GM04503 (cell line): ENCODE measurements at places on chromosomes 11 and 22.

GRCh38 chr22:42528591-42529307, 9.2 kb upstream of the RRP7A start:
- no peak for DNase-seq

DNA sequence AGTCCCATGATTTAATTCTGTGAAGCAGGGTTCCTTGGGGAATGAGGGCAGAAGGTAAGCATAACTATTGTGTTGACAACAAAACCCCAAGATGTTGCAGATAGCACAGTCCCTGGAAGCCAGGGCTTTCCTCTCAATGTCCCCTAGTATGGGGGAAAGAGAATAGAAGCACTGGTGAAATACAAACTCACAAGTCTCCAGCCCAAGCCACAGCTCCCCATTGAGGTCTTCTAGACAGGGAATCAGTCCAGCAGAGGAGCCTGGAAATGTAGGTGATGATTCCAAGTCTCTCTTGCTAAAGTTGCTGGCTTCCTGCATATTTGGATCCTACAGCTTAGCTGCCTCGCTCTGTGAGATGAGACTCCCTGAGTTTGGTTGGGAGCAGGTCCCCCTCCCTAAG, 31.7 kb upstream of the DRD2 start:
- DNase-seq: no peak

DNA sequence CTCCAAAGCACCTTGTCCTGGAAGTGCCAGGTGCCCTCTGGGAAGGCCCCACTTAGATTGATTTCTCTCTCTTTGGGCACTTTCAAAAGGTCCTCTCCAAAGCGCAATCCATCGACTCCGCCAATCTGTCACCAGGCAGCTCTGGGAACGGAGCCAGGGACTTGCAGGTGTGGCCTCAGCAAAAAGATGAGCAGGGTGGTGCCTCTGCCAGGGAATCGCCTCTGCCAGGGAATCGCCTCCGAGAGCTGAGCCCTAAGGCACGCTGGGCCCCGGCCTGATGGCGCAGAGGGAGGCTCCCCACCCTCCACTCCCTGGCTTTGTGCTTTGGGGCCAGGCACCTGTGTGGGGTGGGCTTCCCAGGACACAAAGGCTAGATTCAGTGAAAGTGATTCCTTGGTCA, 1391.3 kb downstream of the TBC1D22A start:
- DNase-seq: no peak

DNA sequence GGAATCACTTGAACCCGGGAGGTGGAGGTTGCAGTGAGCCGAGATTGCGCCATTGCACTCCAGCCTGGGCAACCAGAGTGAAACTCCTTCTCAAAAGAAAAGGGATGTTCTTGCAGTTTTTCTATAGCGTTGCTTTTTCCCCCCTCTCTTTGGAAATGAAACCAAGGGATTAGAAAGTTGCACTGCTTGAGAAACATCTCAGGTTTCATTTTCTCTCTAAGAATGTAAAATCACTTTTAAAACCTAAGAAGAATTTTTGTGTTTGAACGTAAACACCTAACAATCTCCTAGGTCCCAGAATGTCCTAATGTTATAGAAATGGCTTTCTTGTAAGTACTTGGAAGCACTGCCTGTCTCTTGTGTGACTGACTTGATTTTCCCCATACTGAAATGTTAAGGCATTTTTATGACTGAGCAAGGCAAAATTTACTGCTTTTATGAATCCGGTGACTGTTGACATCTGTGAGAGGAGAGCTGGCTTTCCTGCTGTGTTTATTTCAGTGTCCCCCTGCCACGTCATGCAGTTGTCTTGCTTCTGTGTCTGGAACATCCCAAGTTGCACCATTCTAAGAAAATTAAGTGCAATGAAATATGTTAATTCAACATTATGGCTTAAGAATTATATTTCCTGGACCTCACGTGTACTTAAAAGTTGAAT, 37.7 kb downstream of the NF2 start:
- peak; percentile 80 for DNase-seq

DNA sequence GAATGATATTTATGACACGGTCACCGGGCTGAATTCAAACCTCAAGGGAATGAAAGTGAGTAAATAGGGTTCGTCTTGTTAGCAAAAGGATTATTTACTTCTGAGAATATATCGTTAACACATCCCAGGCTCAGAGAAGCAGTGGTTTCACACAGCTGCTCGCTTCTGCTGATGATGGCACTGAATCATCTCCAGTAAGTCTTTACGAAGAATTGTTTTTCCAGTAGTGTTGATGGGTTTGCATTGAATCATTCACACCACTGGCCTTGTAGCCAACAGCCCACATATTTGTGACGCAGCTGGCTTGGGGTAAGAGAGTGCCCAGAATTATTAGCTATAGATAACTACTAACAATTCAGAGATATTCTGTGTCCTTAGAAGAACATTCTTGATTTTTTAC, 236.3 kb downstream of the CADM1 start:
- no peak for DNase-seq

DNA sequence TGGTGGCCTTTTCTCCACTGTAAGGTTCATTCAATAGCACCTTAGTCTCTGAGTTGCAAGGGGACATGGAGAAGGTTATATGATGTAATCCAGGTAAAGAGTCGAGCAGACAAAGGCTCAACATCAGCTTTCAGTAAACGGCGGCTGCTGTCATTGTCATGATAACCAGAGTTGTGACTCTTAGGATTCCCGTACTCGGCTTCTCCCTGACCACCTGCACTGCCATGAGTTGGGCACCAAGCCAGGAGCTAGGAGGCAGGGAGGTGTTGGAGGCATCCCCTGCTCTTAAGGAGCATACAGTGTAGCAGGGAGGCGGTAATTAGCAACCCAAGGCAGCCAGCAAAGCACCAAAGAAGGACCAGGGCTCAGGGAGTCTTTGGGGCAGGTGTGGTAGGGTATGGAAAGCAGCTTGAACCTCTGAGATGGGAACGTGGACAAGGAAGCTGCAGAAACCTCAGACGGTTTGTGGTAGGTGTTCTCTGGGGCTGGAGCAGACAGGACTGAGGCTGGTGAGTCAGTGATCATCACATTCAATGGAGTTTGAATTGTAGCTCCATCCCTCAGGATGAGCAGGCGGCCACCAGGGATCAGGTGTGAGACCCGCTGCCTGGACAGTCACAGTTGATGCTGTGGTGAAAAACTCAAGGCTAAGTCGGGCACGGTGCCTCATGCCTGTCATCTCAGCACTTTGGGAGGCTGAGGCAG, 31.7 kb downstream of the LIF start:
- DNase-seq: no peak

DNA sequence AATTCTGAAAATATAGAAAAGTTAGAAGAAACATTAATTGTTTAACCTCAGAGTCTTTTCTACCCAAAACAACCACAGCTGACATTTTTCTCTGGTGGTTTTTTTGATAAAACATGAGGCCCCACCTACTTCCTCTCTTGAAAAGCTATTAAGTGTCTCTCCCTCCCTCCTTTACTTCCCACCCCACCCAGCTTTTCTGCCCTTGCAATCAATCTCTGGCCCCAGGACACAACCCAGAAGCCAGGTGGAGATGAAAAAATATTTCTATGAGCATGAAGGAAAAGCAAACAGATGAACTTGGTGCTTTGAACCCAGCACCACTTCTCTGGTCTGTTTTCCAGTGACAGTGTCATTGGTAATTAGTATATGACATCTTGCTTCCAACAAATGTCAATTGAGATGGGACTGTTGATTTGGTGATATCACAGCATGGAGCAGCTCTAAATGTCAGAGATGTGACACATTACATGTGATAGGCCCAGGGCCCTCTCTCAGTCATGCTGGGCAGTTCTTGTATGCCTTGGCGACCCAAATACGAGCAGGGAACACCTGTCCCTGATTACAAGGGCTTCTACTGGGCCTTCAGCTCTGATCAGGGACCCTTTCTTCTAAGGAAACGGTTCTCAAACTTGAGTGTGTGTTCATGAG, 23.9 kb upstream of the TMPRSS13 start:
- DNase-seq: no peak

DNA sequence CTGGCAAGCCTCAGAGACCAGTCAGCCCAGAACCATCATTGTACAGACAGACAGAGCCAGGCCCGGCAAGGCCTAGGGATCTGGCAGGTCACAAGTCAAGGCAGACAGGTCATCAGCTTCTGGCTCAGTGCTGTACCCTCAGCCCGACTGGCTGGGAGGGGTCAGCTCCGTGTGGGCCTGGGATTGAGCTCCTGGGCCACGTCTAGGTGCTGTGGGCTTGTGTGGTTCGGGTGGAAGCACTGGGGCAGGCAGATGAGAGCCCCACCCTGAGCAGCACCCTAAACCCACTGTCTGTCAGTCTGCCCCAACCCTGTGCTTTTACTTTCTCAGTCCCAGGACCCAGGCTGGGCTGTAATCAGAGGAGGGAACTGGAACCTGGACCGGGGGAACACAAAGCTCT, 26.9 kb upstream of the P2RY2 start:
- DNase-seq: no peak

GRCh38 chr22:48240935-48241230, 1478.4 kb downstream of the TBC1D22A start:
- no peak for DNase-seq

GRCh38 chr11:110453684-110454354, 24.1 kb downstream of the FDX1 start:
- no peak for DNase-seq

GRCh38 chr22:32618441-32619140, 144.0 kb downstream of the FBXO7 start:
- DNase-seq: no peak

DNA sequence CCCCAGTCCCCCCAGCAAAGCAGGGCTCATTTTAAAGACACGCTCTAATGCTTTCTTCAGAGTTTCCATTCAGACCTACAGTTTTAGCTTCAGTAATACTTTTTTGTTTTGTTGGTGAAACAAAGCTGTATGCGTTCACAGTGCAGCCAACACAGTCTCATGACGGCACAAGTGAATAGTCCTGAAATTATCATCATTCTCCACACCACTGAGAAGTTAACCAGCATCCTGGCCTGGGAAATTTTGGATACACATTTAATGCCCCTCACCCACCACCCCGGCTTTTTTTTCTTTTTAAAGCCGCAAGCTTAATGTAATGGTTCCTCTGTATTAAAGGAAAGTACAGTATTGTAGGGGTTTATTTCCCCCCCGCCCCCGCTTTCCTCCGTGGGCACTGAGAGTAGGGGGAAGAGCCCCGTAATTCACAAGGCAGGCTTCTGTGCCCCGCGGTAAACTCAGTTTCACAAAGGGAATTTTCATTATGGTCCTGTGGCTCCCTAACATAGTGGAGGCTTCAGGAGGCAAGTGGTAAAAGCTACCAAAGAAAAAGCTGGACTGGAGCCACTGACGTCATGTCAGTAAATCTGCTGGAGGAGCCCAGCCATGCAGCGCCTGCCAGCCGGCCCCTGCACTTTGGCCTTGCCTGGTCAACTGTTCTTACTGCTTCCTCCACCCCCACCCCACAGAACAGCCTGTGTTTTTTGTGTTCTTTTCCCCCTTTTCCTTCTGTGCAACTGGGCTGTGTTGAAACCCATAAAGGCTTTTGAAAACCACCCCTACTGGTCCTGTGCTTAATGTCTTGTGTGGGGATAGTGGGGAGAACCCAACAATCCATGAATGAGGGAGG, 18.2 kb downstream of the TEAD1 start:
- no peak for DNase-seq

DNA sequence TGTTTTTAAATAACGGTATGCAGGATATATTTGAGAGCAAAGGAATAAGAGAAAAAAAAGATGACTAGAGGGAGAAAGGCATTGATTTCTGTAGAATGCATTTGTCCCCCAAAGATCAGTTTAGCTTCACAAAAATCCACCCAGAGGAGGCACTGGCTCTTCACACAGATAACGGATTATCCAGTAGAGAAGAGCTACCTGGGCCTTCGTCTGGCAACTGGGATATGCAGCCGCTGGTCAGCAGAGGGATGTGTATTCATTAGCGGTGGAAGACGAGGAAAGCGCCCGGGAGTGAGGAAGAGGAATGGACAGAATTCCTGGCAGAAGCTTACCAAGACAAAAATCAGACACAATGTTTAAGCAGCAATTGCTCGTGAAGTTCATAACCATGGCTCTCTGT, 5.6 kb upstream of the WT1 start:
- no peak for DNase-seq

- DNase-seq: no peak
Measured at GRCh38 chr11:133078012-133078411, 454.3 kb downstream of the OPCML start.

DNA sequence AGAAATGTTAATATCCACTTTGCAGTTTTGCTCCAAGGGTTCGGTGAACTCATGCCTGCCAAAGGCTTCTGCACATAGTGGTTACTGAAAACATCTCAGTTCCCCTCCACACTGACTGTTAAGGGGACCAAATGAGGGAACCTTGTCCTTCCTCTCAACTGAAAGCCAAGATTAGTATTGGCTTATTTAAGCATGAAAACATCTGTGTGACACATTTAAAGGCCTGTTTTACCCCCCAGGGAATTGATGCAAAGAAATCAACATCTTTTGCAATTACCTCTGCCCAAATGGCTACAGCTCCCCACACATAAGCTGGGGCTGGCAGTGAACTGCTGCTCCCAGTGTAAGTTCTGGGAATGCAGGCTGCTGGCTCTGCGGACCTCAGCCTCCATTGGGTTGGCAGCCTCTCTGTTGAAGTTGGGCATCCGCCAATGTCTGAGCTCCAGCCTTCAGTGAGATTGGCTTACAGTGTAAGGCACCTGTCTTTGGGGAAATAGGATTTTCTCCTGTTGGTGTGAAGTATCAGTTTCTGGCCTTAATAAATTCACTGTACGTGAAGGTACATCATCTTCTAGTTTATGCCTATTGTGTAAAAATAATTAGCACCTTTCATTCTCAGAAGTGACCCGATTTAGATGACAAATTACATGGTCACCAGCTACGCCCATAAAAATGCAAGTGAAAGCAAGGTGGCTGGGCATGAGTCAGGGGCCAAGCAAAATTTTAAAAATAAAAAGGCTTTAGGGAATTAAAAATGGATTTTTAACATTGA, 213.4 kb upstream of the SYN3 start:
- DNase-seq: no peak

DNA sequence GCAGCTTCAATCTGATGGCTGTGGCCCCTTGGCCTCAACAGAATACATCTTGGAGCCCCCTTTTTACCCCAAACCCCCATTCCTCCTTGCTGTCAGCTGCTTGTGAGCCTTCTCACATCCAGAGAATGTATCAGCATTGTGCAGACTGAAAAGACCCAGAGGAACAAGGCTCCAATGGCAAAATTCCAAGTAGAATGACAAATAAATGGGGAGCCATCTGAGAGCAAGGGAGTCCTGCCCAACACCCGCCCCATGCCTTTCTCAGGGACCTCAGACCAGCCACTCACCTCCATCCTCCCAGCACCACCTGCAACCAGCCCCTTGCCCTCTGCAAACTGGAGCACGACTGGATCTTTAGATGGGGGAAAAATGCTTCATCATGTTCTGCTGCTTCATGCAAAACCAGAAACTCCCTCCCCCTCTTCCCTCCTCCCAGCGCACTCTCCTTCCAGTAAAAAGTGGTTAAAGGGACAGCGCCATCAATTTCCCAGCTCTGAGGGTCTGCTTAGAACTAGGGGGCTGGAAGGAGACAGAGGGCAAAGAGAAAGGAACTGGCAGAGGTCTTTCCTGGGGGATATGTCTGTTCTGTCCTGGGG, 2.2 kb upstream of the NEFH start:
- DNase-seq: no peak
